ENCODE measurements at places on chromosomes 12 and 14. TPM values are rescaled to one million over a fixed set of nuclear protein-coding genes. Genes with fewer than 3 reads are reported as not detected.

GRCh38 chr12:122312926-122313325 is 46.6 kb upstream of the VPS33A start:
- no peak for DNase-seq

GRCh38 chr12:3730111-3730510 is 22.8 kb downstream of the CRACR2A start:
- DNase-seq = no peak

LRRK2 gene
- total RNA-seq = not detected

DNA sequence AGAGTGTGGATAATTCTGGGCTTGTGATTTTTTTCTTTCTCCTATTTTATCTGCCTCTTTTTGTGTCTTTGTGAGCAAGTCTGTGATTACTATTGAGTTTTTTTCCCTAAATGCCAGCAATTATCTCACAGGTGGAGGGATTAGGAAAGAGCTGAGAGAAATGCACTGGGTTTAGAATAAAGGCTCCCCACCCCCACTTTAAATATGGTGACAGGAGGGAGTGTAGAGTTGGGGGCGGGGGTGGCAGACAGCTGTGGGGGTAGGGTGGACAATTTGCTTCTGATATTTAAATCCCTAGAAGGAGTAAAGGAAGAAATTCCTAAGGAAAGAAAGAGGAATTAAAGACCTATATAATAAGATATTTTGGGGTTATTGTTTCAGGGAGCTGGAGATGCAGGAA is 145.9 kb downstream of the NRXN3 start:
- DNase-seq = no peak

DNA sequence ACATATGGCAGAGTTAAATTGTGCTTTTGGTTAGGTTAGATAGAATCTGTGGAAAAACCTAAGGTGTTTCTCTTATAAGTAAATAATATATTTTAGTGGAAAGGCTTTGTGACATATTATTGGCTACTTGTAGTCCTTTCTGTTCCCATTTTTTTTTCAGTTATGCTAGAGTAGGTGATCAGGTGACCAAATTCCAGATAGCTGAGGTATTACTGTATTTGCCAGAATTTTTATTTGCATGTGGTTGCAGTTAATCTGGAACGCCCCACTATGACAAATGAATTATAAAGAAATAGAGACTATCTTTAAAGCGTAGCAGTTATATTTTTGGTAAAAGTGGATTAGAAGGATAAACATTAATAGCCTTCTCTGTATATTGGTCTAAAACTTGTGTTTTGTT is 52.0 kb downstream of the ARHGAP5 start:
- no peak for DNase-seq

DNA sequence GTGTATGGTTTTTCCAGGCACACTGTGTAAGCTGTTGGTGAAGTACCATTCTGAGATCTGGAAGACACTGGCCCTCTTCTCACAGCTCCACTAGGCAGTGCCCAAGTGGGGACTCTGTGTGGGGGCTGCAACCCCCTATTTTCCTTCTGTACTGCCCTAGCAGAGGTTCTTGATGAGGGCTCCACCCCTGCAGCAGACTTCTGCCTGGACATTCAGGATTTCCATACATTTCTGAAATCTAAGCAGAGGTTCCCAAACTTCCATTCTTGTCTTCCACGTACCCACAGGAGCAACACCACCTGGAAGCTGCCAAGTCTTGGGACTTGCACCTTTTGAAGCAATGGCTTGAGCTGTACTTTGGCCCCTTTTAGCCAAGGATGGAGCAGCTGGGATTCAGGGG is 85.2 kb upstream of the PRMT8 start:
- no peak for DNase-seq

DNA sequence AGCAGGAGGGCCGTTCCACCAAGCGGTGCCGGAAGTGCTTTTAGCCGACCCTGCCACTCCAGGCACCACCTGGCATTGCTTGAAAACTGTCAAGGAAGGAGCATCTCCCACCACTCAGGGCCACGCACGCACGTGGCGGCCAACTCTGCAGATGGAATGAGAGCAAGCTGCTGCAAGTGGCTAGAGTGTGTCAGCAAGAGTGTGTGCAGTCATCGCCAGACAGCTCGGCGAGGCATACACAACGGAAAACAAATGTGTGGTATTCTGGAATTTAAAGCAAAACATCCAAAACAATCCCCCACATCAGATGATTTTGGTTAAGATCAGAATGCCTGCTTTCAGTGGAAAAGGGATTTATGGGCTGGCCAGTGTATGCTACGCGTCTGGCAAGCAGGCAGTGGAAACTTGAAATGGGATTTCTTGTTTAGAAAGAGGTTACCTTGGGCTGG is 11.2 kb downstream of the CD9 start:
- no peak for DNase-seq

DNA sequence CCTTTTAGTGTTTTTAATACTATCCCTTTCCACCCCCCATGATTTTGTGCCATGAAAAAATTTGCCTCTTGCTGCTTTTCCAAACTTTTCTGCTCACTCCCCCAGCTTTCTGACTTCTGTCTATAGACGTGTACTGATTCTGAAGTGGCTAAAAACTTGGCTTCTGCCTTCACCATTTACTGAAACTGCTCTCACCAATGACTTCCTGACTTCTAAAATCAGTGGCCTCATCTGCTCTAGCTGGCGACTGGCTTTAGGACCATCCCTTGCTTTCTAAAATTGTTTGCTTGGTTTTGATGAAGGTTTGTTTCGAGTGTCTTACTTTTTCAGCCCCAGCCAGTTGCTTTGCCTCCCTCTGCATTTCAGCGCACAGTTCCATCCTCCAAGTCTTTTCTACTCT is 145.3 kb downstream of the HELB start:
- DNase-seq = no peak

ACOT6 gene
- total RNA-seq = not detected

DNA sequence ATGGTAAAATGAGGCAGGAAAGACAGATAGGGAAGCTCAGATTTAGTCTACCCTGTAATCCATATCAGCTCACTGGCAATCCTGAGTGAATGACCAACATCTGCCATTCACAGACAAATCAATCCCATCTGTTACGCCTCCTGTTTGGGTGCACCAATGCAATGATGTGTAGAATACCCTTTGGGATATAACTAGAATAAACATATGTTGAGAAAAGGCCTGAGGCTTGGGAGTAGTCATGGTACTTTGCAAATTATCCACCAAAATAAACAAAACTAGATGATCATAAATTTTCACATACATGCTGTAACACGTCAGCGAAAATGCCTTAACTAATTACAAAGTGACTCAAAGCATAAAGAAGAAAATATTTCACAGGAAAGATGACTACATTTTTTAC is 78.8 kb downstream of the KCNC2 start:
- DNase-seq = no peak

GRCh38 chr12:79124385-79124784 is 259.8 kb downstream of the SYT1 start:
- DNase-seq = no peak

GRCh38 chr14:21486640-21487087 is 9.7 kb downstream of the TOX4 start:
- DNase-seq = no peak

DNA sequence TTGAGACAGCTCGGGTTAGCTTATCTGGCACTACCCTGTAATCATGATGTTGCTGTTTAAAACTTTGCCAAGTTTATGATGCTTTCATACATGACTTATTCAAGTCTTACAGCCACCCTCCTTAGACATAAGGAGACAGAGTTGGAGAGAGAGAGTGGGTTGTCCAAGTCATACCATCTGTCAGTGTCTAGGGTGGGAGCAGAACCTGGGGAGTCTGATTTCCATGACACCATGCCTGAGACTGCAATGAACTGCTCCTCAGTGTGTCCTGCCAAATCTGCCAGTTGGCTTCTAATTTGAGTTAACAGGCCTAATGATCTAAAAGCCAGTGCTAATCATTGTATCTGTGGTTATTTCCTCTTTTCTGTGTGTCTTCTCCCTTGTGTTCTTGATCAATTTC is 43.7 kb upstream of the PHC1 start:
- DNase-seq = no peak

UNC119B gene
- total RNA-seq = 24.6 TPM

DNA sequence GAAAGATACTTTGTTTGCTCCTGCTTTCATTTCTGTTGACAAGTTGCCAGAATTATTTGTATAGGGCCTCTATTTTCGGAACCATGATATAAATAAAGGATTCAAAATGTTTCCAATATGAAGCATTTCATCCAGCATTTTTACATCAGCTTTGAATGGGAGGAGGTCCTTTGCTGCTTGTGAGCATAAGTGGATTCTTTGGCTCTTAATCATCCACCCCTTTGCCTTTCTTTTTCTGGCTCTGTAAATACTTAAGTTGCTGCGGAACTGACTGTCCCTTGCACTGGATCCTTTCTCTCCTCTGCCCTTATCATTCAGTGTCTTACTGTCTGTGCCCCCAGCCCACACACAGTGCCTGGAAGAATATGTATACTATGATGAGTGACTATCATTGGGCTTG is 357.3 kb upstream of the RGS6 start:
- DNase-seq = no peak

KLRG1 gene
- 0.69 TPM for total RNA-seq

OR10AD1 gene
- not detected for total RNA-seq

- no peak for DNase-seq
These were observed 27.4 kb upstream of the FBXO34 start for GRCh38 chr14:55243813-55244212.

- no peak for DNase-seq
These were observed 229.4 kb downstream of the CHST11 start for GRCh38 chr12:104686196-104686595.

- DNase-seq = no peak
These were observed 4.4 kb upstream of the CEBPE start for GRCh38 chr14:23123419-23123818.

MIP gene
- not detected for total RNA-seq

DNA sequence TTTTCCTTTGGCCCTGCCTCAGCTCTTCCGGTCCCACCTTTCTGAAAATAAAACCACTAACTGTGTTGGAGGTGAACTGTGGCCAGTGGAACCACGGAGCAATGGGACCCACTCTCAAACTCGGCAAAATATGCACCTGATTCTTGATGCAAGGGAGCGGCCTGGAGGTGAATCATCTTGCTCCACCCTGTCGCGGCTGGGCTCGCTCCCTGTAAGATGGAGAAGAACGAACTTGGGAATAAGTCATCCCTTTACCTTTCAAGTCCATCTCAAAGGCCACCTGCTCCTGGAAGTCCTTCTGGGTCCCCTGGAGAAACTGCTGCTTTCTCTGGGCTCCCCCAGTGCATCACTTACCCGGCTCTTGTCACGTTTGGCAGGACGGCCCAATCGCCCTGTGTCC is 309.9 kb downstream of the BCL11B start:
- no peak for DNase-seq

CHGA gene
- not detected for total RNA-seq

DNA sequence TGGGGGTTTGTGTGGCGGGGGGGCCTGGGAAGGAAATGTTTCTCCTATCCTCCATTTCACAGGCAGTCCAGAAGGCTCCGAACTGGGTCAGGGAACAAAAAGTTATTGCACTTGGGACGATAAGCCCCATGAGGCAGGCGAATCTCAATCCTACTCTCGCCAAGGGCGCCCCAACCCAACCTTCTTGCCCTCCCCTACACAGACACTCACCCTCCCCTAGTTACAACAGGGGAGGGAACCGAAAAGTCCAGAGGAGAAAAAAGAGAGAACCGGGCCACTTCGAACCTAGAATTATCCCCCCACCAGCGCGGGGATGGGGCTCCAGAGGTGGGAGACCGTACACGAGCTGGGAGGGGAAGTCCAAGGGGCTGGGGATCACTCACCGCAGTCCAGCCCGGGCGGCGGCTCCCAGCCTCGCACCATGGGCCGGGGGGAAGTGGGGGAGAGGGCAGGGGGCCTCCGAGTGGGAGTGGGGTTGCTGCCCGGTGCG is 357 bp downstream of the HOMEZ start:
- DNase-seq = no peak

GLIPR1L1 gene
- total RNA-seq = not detected

DNA sequence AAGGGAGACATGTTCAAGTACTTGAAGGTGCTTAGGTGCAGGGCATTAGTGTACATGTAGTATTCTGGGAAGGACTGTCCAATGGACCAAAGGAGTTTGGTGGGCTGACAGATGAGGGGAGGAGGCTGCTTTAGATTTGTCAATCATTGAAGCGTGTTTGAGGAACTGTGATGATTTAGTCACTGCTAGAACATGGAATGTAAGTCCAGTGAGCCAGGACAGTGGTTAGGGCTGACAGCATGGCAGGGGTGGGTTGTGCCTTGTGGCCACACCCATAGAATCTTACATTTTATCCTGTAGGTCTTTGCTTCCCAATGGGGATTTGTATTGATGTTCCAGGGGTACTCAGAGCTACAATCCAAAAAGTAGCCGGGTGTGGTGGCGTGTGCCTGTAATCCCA is 24.6 kb downstream of the DIP2B start:
- no peak for DNase-seq

CRACR2A gene
- total RNA-seq = 28.0 TPM

DNA sequence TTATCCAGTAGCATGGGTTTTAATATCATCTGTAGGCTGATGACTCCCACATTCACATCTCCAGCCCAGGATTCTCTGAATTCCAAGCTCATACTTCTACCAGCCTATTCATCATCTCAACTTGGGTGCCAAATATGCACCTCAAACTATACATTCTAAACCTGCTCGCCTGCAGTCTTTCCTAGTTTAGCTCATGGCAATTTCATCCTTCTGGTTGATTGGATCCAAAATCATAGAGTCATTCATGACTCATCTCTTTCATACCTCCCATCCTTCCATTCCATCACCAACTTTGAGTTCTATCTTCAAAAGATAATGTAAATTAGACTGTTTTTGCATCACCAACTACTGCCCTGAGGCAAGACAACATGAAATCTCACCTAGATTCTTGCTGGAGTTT is 99.7 kb upstream of the EGLN3 start:
- DNase-seq = no peak

SIX1 gene
- 0.39 TPM for total RNA-seq

GRCh38 chr12:52790427-52791270 is 5.3 kb downstream of the KRT3 start:
- no peak for DNase-seq

DNA sequence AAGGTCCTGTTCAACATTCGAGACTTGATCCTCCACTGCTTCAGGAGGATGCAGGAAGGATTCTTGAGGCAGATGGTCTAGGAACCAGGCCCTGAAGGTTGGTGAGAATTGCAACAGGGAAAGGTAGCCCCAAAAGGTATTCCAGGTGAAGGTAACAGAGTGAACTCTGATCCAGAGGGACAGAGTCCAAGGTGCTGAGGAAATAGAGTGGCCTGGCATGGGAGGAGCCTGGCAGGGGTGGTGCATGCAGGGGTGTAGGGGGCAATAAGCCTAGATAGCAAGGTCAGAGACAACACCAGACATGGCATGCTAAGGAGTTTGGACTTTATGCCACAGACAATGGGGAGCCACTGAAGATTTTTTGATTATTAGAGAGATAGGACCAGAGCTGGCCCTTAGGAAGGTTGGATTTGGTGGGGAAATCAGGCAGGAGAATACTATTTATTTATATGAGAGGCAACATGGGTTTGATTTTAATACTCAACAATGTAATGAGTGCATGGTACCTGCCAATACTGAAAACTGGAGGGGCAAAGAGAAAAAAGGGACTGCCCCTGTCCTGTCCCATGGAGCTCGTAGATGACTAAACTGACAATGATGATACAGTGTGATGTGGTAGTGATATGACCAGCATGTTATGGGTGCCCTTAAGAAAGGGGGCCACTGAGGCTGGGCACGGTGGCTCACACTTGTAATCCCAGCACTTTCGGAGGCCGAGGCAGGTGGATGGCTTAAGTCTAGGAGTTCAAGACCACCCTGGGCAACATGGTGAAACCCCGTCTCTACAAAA is 50.5 kb upstream of the TMED10 start:
- DNase-seq = no peak

- no peak for DNase-seq
These were observed 14.5 kb upstream of the FBRSL1 start for GRCh38 chr12:132475304-132476037.

- no peak for DNase-seq
These were observed 16.1 kb downstream of the ZBTB1 start for GRCh38 chr14:64520699-64521098.

- no peak for DNase-seq
These were observed 62.3 kb downstream of the PRKD1 start for GRCh38 chr14:29865299-29865698.

Measured in activated T-helper 1 cell treated with anti-CD3 and anti-CD28 coated beads, Interleukin-12 subunit alpha, Interleukin-12 subunit beta, Interleukin-2, Interleukin-4 antibody, amounts not matched to agents 30 ng/mL and 10 ng/mL and 1 ng/mL, durations not matched to agents 14 hours and 24 hours and 36 hours (primary cell).